Thoracic aorta endothelial cell (primary cell): ENCODE measurements at places on chromosomes 16 and 17. TPM values are rescaled to one million over a fixed set of nuclear protein-coding genes. Genes with fewer than 3 reads are reported as not detected.

CISD3 gene
- total RNA-seq, result 3.2 and 4.6 TPM in 2 replicates

NME2 gene
- total RNA-seq, result 331 and 374 TPM in 2 replicates

SSTR5 gene
- total RNA-seq, result not detected in 2 replicates

MT1M gene
- 2.4 and 2.5 TPM in 2 replicates for total RNA-seq

SLC25A10 gene
- 16.2 and 23.7 TPM in 2 replicates for total RNA-seq

NPIPA7 gene
- 1.1 and 1.7 TPM in 2 replicates for total RNA-seq

GPR139 gene
- total RNA-seq, result not detected in 2 replicates

MYO15A gene
- 0.22 and 0.27 TPM in 2 replicates for total RNA-seq

PHOSPHO1 gene
- 0.27 TPM in 1 of 2 replicates, not detected in the other for total RNA-seq
